ENCODE measurements at places on chromosomes 12 and 14. TPM values are rescaled to one million over a fixed set of nuclear protein-coding genes. Genes with fewer than 3 reads are reported as not detected.

KLRK1 gene
- polyA plus RNA-seq, result 1.2 TPM

- DNase-seq, result no peak
Measured at GRCh38 chr12:45914090-45914489, 76.3 kb downstream of the SCAF11 start.

CIT gene
- polyA plus RNA-seq, result 15.2 TPM

GRCh38 chr14:94532447-94532846 is 23.2 kb upstream of the SERPINA12 start:
- DNase-seq, result no peak

OR6C2 gene
- not detected for polyA plus RNA-seq

AHNAK2 gene
- 1.8 TPM for polyA plus RNA-seq

DNA sequence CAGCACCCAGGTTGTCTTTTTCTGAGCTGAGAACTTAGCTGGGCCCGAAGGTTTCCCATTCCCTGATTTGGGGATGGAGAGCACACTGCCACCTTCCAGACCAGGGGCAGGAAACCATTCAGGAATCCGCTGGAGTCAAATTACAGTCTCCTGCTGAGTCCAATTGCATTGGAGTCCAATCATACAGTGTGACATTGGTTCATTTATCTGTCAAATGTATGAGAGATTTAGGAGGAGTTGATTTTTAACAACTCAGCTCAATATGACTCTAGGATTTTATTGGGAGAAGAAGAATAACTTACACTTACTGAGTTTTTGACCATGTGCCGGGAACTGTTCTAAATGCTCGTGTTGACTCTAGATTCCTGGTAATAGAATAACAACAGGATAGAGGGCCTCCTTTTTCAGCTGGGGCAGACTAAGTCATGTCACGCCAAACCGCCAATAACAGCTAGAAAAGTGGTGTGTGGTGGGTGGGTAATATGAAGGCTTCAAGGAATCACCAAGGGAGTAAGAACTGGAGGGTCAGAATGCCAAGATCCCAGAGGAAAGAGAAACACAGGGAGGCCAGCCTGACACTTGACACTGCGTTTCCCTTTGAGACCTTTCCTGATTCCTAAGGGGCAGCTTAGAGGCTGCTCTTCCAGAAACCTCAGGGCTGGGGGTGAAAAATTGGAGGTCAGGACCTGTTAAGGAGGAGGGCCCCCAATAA is 11.5 kb downstream of the SYNDIG1L start:
- no peak for DNase-seq

GRCh38 chr14:104039214-104039613 is 46.3 kb upstream of the ASPG start:
- DNase-seq, result no peak

PHLDA1 gene
- polyA plus RNA-seq, result 38.3 TPM

DNA sequence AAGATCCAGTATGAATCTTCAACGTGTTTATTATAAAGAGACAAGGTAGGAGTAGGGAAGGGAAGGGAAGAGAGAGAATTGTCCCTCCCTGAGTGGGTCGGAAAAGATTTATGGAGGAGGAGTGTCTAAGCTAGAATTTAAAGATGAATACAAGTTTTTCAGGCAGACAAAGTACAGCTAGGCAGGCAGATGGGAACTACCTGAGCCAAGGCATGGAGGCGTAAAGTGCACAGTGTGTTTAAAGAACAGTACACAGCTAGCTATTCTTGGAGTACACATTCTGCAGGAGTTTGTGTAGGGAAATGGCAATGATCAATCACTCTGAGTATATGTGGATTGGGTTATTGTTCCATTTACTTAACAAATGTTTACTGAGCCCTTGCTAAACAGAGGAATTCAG is 20.1 kb downstream of the PLEKHG7 start:
- no peak for DNase-seq

DNA sequence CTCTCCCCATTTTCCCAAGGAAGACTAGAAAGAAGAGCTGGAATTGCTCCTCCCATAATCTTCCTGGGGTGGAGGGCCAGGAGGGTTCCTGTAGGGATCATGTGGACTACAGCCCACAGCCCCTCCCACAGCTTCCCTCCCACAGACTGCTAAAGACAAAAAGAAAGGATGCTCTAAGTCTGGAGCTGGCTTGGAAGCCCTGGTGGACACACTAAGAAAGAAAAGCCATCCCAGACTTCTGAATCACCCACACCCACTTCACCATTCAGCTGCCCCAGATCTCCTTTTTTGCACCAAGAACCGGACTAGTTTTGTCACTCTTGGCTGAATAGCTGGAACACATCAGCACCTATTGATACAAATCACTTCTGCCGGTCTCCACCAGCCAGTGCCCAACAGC is 56.8 kb upstream of the PLXNC1 start:
- no peak for DNase-seq

DNA sequence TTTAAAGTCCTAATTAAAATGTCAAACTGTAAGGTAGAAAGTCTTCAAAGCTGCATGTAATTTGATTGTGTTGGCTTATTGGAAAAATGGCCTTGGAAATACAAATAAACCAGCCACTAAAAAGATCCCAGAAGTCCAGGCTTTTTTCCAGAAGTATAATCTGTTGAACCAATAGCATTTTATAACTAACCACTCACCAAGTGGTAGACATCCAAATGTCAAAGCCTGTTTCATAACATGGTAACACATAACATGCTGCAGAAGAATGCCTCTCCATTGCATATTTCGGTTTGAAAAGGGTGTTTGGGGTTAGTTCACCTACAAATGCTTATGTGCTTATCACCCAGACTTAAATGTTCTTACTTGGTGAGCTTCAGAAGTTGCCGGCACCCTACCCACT is 183.7 kb upstream of the DIO2 start:
- DNase-seq, result no peak

DNA sequence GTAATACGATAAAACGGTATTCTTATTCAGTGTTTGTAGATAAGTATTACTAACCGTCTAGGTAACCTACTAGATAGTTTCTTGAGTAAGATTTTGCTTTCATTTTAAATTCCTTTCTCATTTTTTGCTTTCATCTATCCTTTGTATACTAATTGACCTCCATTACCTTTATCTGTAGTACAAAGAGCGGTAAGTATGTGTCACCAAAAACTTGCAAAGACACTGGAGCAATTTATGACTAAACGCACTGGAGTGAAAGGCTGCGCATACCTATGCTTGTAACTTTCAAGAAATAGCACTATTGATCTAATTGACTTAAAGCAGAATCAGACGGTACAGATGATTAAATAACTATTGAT is 1.7 kb downstream of the ARHGAP5 start:
- no peak for DNase-seq

RTL1 gene
- polyA plus RNA-seq, result 0.06 TPM

- DNase-seq, result peak; percentile 73
Measured at GRCh38 chr12:114668151-114668885, 15.7 kb downstream of the TBX3 start.

CCDC177 gene
- polyA plus RNA-seq, result 0.06 TPM

- no peak for DNase-seq
Measured at GRCh38 chr12:106984588-106985137, 2.3 kb downstream of the MTERF2 start.

SLC4A8 gene
- 3.4 TPM for polyA plus RNA-seq

DNA sequence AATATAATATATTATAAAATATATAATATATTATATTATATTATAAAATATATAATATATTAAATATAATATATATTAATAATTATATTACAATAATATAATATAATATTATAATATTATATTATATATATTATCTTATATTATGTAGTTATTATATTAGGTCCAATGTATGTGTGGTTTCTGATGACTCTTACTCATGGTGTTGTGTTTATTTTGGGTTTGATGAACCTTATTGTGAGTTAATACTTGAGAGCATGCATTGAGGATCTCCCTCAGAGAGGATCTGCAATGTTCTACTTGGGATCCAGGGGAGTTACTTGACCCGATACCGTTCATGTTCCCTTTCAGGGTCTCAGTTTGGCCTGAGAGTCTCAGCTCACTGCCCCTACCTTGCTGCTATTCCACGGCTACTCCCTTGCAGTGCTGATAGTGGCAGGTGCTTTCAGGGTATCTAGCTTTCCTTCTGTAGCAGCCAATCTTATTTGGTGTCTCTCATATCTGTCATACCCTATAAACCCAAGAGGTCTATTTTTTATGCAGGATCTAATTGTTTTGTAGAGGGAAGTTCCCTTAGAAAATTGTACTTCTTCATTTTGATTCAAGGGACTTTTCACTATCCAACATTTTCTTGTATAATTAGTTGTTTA is 89.1 kb upstream of the ZDHHC17 start:
- no peak for DNase-seq

DNA sequence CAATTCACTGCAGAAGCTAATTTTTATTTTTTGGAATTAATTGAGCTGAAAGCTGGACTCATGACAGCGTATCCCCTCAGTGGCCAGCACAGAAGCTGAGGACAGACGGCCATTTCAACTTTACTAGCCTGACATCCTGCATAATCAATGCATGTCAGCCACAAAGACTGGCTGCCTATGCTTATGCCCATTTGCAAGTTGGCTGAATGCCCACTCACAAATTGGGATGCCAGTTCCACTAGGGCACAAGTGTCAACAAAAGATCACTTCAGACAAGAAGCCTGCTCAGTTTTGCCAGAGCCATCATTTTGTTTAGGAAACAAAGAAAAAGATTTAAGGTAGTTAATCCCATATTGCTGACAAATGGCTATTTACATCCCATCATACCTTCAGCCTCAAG is 417.6 kb downstream of the NOVA1 start:
- no peak for DNase-seq

All from right renal pelvis (tissue), 4 donors.